ENCODE measurements at places on chromosomes 2 and 18.

DNA sequence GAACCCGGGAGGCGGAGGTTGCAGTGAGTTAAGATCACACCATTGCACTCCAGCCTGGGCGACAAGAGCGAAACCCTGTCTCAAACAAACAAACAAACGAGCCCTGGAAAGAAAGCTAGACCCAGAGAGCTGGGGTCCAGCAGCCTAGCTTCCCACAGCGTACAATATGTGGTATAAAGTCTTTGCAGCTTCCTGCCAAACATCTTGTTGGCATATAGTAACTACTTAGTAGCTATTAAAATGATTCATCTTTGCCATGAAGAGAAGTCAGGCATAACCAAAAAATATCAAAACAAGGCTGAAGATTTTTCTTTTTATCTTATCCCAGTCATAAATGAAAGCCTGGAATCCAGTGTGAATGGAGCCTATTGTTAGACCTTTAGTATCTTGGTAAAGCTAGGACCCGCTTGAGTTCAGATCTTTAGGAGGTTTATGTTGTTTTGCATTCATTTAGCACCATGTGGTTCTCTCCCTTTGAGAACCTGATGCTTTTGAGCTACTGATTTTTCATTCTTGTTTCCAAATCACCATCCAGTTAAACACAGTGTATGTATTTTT is 139.7 kb upstream of the NOSTRIN start:
- DNase-seq = no peak

DNA sequence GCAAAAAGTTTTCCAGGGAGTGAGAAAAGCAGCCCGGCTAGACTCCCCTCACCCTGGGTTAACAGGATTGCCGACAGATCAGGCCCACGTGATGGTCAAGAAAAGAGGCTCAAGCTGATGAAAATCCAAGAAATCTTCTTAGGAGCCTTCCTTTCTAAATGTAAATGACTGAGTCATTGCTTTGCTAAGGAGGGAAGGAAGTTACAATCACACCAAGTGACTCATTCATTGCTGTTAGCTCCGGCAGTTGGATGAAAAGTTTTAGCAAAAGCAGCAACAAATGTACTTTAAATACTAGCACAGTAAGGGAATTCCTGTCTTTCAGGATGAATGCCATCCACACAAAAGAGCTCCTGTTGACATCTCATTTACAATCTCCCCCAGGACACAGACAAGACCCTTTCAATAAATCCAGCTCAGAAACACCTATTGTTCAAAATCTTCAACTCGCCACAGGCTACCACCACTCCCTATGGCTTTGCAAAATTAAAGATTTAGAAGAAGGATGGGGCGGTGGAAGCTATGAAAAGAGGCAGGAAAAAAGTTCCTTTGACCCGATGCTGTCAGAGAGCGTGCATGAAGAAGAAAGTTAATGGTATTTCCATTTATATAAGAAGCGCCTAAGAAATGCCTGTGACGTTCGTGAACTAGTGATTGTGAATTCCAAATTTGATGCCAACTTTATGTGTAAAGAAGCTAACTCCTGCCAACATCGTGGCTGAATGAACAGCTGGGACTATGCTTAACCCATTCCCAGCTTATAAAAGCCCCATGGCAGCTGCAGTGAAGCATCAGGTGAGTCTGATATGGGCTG is 153.7 kb downstream of the TGIF1 start:
- no peak for DNase-seq

DNA sequence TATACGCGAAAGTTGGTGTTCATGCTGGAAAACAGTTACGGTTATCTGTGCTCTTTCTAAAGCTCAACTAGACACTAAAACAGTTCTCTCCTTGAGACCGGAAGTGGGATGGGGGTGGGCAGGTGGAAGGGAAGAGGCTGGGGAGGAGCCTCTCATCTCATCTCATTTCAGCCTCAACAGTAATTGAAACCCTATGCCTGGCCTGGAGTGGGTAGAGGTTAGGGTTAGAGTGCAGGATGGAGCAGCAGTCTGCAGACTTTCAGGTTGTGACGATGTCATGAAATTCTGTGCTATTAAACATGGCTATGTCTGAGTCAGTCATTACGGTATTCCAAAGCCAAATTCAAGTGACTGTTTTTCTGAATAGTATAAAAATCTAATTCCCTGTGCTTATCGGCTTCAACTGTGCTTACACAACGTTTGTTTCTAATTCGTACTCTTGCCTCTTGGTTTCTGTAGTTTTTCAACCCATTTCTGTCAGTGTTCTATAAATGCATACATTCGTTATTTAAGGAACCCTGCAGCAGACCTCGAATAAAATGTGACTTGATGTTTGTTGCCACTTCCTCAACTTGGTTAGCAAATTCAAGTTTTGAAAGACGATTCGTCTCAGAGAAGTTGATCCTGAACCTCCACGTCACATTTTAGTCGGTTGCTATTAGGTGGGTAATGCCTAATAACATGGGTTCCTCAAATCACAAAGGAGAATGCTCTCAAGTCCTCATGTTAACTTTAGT is 75.8 kb upstream of the TCF7L1 start:
- DNase-seq = no peak

DNA sequence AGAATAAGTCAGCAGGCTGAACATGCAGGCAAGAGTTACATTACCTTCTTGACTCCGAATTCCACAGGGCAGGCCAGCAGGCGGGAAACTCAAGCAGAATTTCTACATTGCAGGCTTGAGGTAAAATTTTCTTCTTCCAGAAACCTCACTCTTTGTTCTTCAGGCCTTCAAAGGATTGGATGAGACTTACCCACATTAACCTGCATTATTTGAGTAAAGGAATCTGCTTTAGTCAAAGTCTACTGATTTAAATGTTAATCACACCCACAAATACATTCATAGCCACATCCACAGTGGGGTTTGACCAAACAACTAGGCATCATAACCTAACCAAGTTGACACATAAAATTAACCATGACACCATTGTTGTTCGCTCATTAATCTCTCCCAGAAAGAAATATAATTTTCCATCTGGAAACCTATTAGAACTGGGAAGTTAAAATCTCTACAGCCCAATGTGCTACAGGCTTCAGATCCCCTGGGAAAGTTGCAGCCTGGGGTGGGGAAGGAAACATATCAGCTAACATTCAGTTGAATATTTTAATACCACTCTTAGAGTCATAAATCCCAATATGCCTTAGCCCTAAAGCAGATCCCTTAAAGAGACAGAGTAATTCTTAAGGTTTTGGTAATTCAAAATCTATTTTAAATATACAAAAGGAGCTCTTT is 468.2 kb upstream of the TNP1 start:
- DNase-seq = no peak

- DNase-seq = no peak
Measured at GRCh38 chr2:170503971-170504809, 210.9 kb upstream of the SP5 start.

GRCh38 chr2:55616551-55617174 is 759 bp downstream of the PPP4R3B start:
- peak; percentile 13 for DNase-seq

DNA sequence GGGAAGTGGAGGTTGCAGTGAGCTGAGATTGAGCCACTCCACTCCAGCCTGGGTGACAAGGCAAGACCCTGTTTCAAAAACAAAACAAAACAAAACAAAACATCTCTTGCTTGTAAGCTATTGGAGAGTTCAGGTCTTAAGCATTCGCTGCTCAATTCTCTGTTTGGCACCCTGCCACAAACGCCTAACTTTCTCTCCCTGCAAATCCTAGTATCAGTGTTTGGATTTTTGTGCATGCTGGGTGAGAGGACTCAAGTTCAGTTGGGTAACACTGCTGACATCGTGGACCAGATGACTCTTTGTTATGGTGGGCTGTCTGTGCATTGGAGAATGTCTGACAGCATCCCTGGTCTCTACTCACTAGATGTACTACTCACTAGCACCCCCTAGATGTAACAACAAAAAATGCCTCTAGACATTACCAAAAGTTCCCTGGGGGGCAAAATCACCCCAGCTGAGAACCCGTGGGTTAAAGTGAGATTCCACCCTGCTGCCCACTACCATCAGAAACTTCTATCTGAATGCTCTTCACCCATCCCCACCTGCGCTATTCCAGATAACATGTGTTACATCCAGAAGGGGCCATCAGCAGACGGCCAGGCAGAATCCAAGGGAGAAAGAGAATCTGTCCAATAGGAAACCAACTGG is 50.9 kb downstream of the CACNB4 start:
- DNase-seq = no peak

GRCh38 chr2:117820444-117820843 is 6.0 kb downstream of the DDX18 start:
- no peak for DNase-seq

DNA sequence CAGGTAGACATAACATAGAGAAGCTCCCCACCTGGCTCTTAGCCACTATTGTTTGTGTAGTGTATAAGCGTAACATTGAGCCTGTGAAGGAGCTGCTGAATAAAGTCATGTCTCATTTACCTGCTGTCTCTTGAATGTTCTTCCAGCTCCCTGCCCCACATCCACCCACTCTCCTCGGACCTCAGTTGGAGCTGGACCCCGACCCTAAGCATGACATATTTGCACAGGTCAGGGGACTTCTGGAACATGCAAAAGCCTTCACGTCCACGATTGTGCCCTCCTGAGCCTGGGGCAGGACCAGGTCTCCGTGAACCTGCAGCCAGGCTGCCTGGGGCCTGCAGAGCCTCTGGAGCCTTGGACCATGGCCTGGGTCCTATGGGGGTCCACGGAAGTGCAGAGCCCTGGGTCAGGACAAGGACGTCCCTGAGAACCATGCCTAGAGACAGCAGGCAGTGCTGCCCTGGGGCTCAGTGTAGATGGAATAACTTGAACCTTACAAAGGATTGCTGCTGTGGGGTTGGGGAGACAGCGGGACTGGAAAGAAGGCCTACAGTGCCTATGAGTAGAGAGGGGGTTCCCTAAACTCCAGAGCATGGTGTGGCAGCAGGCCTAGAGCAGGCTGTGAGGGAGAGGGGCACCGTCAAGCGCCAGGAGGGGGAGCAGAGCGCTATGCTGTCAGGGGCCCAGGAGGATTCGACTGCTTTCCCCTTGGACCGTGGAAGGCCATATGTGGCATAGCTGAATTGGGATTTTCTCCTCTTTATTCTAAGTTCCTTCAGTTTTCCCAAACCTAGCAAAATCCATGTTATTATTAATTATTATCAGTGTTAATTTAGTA is 99.9 kb upstream of the ZNF236 start:
- no peak for DNase-seq

- no peak for DNase-seq
Measured at GRCh38 chr2:224670203-224670602, 46.0 kb downstream of the CCDC195 start.

DNA sequence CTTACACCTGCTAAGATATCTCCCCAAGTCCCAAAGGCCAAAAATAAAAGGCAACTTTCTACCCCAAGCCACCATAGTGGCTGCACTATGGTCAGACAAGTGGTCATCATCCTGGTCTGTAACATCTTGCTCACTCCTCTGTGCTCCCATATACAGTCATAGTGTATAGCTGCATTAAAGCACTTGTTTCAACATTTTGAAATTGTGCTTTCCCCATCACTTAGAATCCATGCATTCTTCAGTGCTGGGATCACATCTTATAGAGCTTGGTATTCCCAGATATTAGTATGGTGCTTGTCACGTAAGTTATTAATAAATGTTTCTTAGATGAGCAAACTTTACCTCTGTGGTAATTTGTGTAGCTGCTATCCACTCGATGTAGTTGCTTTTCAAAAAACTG is 40.4 kb upstream of the CDC42EP3 start:
- DNase-seq = no peak

- DNase-seq = no peak
Measured at GRCh38 chr18:44533071-44533470, 147.6 kb upstream of the SETBP1 start.

GRCh38 chr2:39724828-39725144 is 54.3 kb downstream of the THUMPD2 start:
- no peak for DNase-seq

GRCh38 chr2:241274127-241274526 is 41.3 kb downstream of the HDLBP start:
- DNase-seq = no peak

- no peak for DNase-seq
Measured at GRCh38 chr18:6649421-6650126, 79.9 kb upstream of the ARHGAP28 start.

DNA sequence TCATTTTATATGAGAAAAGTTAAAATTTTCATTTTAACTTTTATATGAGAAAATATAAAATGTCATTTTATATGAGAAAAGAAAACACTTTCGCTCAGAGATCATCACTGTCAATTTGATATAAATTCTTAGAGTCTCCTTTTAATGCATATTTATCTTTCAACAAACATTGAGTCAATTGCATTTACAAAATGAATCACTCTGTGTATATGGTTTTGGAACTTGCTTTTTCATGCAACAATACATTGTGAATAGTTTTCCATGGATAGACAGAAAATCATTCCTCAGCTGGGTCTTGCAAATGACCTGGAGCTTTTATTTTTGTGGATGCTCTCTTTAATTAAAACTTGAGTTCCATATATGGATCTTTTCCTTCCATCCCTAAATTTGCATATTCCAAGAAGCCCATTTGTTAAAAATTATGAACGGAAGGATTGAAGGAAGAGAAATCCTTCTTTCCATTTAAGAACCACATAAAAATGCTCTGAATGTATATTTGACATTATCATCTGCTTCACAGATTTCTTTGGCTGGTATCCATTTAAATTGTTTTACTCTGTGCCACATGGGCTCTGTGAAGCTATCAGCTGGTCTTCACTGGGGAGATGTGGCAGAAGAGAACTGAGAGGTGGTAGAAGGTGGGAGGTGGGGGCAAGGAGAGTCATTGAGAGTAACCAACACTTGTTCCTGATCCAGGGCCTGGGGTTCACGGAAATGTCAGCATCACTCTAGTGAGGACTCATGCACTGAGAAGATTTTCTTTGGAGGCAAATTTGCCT is 104.1 kb downstream of the QPCT start:
- DNase-seq = no peak

- DNase-seq = no peak
Measured at GRCh38 chr2:9071032-9071431, 67.5 kb upstream of the MBOAT2 start.

DNA sequence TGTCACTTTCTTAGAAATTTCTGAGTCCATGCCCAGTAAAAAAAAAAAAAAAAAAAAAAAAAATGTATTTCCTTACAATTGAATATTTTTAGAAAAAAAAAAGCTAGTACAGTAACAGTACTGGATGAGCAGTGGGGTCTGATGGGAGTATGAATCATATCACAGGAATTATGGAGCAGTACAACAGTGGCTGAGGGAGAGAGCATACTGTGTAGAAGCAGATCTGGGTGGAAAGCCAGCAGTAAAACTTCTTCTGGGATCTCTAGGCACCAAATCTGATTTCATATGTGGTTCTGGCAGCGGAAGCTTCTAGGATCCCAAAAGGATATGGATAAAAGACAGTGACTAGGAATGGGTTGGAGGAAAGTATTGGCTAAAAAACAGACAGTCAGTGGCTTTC is 414.9 kb upstream of the FSHR start:
- no peak for DNase-seq

GRCh38 chr18:8699948-8700347 is 5.4 kb upstream of the MTCL1 start:
- no peak for DNase-seq

DNA sequence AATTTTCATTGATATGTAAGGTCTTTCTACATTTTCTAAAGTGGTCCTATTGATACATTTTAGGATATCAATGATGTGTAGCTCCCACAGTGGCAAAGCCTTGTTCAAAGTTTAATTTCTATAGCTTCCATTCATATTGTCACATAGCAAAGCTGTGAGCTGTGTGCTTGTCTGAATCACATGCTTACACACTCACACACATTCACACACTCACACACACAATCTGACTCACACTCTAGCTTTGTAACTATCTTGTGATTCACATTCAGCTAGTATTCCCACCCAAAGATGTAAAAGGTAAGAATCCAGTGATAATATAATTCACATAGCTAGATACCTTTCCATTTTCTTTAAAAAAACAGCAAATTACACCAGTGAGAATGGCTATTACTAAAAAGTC is 58.7 kb downstream of the MAPRE2 start:
- DNase-seq = no peak

- no peak for DNase-seq
Measured at GRCh38 chr18:46296656-46297055, 192.5 kb downstream of the HAUS1 start.

Measured in stimulated activated CD8-positive, alpha-beta memory T cell treated with anti-CD3 and anti-CD28 coated beads, Interleukin-12 subunit alpha, Interleukin-12 subunit beta, amount 100 ng/mL, for 1 hour (primary cell).